Naive thymus-derived CD4-positive, alpha-beta T cell (primary cell): ENCODE measurements at places on chromosomes 4 and X. TPM values are rescaled to one million over a fixed set of nuclear protein-coding genes. Genes with fewer than 3 reads are reported as not detected.

HMGB3 gene
- 0.60 TPM for total RNA-seq

SH3RF1 gene
- total RNA-seq: not detected

PRMT9 gene
- 10.1 TPM for total RNA-seq

PSAPL1 gene
- not detected for total RNA-seq

LRIT3 gene
- 0.35 TPM for total RNA-seq

PPP2R2C gene
- not detected for total RNA-seq

MPC1L gene
- not detected in 2 replicates for total RNA-seq

RBM46 gene
- not detected for total RNA-seq

ARHGAP6 gene
- not detected in 2 replicates for total RNA-seq

ANXA3 gene
- total RNA-seq: not detected

VCX gene
- total RNA-seq: not detected

SSX4 gene
- not detected for total RNA-seq

P2RY4 gene
- total RNA-seq: 0.74 TPM

ZDHHC15 gene
- 0.15 TPM in 1 of 2 replicates, not detected in the other for total RNA-seq

UNC5C gene
- not detected for total RNA-seq

STPG2 gene
- total RNA-seq: 0.13 TPM in 1 of 2 replicates, not detected in the other

PRR32 gene
- not detected in 2 replicates for total RNA-seq

NAP1L2 gene
- total RNA-seq: 16.0 TPM

NAP1L5 gene
- total RNA-seq: 1.4 TPM

TNMD gene
- not detected for total RNA-seq

NPY1R gene
- not detected for total RNA-seq

PDE5A gene
- total RNA-seq: 1.5 TPM

AKAP17A gene
- 125 TPM for total RNA-seq

GJB1 gene
- total RNA-seq: not detected

PAGE1 gene
- total RNA-seq: not detected

PPP4R3C gene
- not detected for total RNA-seq

NAA11 gene
- total RNA-seq: not detected

MAOA gene
- total RNA-seq: not detected

SOX3 gene
- total RNA-seq: not detected
